GM23248 (cell line): ENCODE measurements at places on chromosomes 7 and 10. TPM values are rescaled to one million over a fixed set of nuclear protein-coding genes. Genes with fewer than 3 reads are reported as not detected.

- peak; percentile 29 for DNase-seq
Measured at GRCh38 chr10:118034791-118035261, 11.9 kb downstream of the RAB11FIP2 start.

Gene LLCFC1
- not detected in 2 replicates for polyA plus RNA-seq

- DNase-seq: no peak
Measured at GRCh38 chr7:2979951-2980350, 63.7 kb downstream of the CARD11 start.

Gene UPP1
- polyA plus RNA-seq: 33.2 and 38.1 TPM in 2 replicates

GRCh38 chr7:28973591-28973990 is 15.5 kb upstream of the TRIL start:
- no peak for DNase-seq

DNA sequence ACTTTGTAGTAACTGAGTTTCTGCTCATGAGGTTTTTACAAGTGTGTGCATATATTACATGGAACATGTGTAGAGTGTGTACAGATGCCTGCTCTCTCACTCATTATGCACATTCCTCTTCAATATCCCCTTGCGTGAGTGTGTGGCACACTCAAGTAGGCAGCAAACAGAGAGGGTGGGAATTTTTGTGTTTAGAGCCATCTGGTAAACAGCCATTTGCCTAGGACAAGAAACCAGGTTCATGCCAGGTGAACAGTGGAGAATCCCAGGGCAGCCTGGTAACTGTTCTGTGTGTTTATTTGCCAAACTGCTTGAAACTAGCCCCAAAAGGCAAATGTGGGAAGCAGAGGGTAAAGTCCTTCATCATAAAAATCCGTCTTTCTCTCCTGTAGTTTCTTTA is 19.9 kb downstream of the FBXW4 start:
- no peak for DNase-seq

Gene LBX1
- not detected in 2 replicates for polyA plus RNA-seq
